ENCODE measurements at places on chromosomes 3 and 15.

DNA sequence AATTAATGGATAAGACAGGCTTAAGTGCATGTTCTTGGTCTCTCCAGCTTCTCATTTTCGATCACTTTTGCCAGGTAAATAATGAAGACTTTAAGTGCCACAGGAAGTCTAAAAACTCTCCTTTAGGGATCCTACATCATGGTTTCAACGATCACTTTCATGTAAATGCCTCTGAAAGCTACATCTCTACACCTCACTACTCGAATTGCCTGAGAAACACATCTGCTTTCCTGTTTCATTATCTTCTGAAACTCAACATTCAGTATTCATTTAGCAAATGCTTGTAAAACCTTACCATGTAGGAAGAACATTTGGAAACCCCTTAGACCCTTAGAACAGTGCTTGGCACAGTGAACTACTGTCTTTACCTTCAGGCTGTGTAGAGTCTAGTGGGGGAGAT lies 16.2 kb downstream of the THAP10 start:
- no peak for DNase-seq

DNA sequence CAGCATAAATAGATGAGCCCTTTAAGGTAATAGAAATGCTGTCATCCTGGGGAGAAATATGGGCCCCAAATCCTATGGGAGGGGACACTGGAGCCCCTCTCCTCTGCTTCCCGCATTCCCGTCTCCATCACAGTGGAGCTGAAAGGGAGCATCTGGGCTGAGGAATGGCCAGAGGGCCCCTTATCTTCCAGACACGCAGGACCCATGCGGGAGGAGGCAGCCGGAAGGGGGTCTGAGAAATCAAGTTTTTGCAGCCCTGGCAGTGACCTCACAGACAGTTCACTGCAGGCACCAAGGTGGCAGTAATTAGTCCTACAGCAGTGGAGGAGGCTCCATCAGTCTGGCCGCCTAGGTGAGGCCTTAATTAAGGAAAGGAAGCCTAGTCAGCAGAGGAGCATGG lies 80.2 kb downstream of the RAB11A start:
- DNase-seq: no peak

DNA sequence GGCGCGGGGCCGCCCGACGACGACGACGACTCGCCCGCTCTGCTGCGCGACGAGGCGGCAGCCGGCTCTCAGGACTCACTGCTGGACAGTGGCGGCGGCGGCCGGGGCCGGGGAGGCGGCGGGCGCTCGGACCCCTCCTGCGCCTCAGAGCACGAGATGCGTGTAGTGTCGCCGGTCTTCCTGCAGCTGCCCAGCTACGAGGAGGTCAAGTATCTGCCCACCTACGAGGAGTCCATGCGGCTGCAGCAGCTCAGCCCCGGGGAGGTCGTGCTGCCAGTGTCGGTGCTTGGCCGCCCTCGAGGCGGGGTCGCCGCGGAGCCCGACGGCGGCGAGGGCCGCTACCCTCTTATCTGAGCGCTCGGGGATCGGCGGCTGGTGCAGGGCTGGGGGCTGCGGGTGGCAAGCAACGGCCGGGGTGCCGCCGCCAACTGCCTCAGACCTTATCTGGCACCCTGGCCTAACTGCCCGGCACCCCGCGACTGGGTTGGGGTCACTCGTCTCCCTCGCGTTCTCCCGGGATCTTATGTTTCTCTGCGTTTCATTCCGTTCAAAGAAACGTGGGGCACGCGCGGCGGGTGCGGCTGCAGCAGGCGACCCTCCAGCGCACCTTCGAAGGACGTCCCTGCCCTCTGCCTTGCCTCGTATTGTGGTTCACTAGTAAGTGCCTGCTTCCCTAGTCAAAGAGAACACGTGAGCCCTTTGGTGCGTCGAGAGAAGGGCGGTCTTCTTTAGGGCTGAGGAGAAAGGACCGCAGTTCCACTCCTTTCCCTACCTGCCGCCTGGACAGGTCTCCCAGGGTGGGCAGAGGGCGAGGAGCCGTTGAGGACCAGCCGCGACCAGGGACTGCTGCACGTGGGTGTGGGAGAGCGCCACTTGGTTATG lies 1.0 kb downstream of the C3orf80 start:
- DNase-seq: no peak

- no peak for DNase-seq
Measured at GRCh38 chr15:65632780-65633375, 11.1 kb downstream of the SLC24A1 start.

DNA sequence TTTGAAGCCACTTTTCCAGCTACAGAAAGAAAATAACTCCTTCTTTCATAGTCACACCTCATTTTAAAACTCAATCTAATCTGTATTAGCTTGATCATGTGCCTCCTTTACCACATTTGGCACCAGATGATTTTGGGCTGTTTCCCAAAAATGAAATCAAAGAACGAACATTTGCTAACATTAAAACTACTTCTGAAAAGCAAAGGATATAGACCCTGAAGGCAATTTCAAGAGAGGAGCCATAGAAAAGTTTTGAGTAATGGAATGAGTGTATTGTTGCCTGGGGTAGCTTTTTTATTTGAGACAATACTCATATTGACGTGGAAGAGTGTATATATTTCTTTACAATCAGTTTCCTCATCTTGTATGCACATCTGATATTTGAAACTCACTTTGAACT lies 152.8 kb upstream of the TBL1XR1 start:
- no peak for DNase-seq

DNA sequence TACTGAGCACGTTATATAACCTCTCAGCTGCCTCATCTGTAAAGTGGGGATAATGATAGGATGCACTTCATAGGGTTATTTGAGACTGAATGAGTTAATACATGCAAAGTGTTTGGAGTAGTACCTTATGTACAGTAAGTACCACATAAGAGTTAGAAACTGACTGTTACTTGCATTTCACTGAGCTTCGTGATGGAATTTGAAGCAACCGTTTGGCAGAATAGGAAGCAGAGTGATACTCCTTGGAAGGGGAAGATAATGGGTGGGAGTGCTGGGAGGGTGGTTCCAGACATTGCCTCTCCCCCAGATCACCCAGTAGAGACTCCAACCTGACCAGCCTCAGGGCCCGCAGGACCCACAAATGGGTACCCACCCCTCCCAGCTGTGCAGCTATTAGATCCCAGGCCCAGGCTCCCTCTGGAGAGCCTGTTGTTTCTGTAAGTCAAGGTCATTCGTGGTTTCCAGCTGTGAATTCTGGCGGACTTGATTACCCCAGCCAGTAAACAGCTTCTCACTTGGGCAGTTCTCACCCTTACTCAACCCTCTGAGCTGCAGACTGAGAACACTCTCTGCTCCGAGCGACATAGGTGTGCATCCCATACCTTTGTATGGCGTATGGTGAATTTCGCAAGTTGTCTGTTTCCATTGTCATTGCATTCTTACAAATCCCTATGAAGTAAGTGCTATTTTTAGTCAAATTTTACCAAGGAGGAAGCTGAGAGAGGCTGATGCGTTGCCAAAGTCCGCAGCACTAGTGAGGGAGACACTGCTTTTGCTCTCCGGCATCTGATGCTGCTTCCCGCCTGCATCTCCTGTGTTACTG lies 11.1 kb downstream of the ALPK3 start:
- DNase-seq: no peak

GRCh38 chr3:30643763-30644462 lies 37.5 kb downstream of the TGFBR2 start:
- DNase-seq: peak; percentile 48

GRCh38 chr3:109921509-109921908 lies 584.2 kb upstream of the DPPA4 start:
- DNase-seq: no peak

DNA sequence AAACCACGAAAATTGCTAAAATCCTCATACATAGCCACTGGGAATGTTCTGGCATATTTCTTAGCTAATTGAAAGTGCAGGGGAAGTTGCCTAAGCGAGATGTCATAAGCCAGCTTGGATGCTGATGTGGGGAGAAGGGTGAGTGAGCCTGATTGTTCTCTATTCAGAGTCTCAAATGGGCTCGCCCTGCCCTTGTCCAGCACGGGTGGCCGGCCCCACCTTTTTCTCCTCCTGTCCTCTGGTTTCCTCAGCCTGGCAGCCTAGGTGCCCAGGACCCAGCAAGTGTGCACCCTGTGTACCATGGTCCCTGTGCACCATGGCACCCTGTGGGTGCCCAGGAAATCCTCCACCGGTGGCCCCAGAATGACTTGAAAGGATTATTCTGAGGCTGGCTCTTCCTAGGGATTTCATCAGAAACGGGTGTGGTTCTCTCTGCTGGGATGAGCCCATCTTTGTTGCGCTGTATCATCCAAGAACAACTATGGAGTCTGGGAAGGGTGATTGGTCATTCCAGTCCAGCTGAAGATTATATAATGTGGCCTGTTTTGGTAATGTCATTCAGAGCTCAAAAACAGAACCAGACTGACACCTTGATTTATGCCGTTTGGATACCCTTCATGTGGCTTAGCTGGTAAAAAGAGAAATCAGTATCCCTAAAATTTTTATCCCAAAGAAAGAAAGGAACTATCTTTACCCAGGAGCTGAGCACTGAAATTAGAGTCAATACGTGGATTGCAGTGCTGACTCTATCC lies 150.8 kb upstream of the BHLHE40 start:
- no peak for DNase-seq

DNA sequence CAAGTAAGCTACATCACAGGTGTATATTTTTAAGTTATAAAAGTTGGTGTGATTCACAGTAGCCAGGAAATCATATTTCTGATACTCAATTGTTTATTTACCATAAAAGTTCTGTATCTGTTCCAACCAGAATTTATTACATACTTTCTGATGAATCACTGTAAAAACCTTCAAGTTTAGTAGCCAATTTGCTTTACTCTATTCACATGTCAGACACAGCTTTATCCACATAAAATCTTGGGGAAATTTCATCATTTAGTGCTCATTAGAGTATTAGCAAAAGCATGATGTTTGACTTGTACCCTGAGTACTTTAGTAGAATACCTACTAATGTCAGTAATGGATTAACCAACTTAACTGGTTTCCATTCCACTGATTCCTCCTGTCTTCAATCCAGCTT lies 249.8 kb downstream of the POLQ start:
- DNase-seq: no peak

DNA sequence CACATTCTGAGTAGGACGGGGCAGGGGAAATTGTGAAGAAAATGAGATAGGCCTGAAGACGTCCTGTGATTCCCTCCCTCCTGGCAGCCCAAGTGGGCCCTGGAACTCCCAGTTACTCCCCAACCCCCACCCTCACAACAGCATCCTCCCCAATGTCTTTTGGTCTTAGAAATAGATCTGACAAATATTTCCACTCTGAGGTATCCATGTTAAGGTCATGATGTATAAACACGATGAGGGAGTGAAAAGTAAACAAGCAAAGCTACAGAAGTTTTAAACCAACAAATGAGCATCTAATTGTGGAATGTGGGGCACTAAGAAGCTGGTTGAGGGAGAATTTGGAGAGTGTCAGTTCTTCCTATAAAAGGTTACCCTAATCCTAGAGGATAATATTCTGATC lies 103.7 kb upstream of the AADACL2 start:
- no peak for DNase-seq

DNA sequence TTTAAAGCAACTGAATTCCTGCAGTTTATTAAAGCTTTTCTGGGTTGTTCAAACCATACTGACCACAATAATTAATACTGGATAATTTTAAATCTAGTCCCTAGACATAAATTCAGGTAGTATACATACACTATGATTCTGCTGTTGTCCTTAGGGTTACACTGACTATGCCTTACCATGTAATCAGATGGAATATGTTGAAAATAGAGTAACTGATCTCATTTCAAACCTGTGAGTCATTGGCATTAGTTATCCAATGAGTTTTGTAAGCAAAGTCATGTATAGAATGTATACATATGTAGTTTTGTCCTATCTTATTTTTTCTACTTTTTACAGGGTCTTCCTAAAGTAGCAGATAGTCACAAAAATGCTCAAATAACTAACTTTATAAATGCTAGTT lies 517.1 kb upstream of the CCDC54 start:
- no peak for DNase-seq

GRCh38 chr3:182000447-182000846 lies 288.7 kb downstream of the SOX2 start:
- no peak for DNase-seq

- DNase-seq: no peak
Measured at GRCh38 chr3:143769616-143770015, 78.7 kb downstream of the SLC9A9 start.

- DNase-seq: no peak
Measured at GRCh38 chr3:70231266-70231701, 81.2 kb downstream of the MDFIC2 start.

DNA sequence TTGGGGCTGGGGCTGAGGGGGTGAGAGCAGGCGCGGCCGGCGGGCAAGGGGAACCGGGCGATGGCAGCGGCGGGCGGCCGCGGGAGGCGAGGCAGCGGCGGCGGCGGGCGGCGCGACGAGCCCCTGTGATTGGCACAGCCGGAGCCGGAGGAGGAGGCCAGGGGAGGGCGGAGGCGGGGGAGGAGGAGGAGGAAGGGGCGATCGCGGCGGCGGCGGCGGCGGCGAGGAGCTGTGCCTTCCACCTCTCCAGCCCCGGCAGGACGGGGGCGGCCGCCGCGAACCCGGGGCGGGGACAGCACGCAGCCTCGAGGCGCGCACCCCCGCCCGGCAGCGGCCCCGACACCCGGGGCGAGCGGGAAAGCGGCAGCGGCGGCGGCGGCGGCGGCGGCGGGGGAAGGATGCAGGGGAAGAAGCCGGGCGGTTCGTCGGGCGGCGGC lies at the start of gene SLCO3A1:
Gene SLCO3A1, plus strand, starts transcription at position 198 of the 437 bp plus-strand sequence.
- peak; percentile 15 for DNase-seq

DNA sequence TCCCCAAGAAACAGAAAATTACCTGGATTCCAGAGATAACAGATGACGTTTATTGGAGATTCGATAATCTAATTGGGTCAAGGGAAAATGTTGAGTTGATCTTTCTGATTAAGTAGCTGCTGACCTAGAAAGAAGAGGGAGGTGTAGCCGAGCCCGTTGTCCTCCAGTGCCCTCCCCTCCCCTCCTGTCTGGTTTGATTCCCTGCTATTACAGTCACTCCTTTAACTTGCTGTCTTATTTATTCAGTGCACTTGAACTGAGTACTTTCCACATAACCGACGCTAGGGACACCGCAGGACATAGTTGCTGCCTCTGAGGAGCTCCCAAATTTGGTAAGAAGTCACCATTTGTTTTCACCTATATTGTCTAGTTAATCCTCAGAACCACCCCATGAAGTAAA lies 103.7 kb downstream of the AQP9 start:
- DNase-seq: no peak

DNA sequence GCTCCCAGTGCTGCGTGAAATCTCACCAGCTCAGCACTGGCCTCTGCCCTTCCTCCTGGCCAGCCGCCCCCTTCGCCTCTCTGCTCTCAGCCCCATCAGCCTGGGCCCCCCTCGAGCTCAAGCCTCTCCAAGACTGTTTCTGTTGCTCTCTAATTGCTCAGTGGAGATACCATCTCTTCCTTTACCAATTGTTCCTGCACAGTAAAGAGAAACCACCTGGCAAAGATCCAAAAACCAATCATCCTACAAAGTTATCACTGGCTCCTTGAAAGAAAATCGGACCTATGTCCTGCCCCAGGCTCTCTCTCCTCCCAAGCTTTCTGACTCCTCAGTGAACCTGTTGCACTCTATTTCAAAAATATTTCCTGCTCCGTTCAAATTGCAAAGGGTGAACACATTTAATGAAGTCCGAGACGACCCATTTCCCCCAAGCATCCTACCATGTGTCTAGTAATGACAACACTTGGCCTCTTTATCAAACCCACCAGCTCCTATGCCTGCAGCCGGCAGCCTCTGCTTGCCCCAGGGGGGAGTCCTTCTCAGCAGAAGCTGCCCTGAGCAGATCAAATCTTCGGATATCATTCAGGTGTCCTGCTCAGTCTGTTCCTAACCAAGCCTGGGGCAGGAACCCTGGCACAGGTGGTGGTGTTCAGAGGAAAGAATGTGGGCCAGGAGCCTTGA lies 53.7 kb upstream of the FAM174B start:
- DNase-seq: no peak

GRCh38 chr3:10280571-10280970 lies 12.2 kb downstream of the GHRL start:
- no peak for DNase-seq
